ENCODE measurements at places on chromosomes 3 and 15.

DNA sequence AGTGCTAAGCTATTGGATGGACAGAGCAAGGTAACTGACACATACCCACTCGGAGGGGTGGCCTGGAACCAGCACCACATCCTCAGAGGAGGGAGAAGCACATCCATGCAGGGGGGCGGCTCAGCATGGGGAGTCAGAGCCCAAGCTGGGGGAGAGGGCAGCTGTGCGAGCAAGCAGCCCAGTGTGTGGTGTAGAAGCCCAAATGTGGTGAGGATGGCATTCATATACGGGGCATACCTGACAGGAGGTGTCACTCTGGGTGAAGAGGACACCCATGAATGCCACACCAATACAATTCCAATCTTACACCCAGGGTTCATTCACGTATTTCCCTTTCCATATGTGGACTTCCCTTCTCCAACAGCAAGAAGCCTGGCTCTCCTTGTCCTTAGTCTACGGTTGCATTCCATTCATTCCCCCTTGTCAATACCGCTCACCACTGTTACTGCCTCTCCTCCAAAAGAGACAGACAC, 58.7 kb upstream of the ACAN start:
- no peak for DNase-seq

- no peak for DNase-seq
Observed at GRCh38 chr3:52891615-52892081, 5.7 kb downstream of the STIMATE start.

DNA sequence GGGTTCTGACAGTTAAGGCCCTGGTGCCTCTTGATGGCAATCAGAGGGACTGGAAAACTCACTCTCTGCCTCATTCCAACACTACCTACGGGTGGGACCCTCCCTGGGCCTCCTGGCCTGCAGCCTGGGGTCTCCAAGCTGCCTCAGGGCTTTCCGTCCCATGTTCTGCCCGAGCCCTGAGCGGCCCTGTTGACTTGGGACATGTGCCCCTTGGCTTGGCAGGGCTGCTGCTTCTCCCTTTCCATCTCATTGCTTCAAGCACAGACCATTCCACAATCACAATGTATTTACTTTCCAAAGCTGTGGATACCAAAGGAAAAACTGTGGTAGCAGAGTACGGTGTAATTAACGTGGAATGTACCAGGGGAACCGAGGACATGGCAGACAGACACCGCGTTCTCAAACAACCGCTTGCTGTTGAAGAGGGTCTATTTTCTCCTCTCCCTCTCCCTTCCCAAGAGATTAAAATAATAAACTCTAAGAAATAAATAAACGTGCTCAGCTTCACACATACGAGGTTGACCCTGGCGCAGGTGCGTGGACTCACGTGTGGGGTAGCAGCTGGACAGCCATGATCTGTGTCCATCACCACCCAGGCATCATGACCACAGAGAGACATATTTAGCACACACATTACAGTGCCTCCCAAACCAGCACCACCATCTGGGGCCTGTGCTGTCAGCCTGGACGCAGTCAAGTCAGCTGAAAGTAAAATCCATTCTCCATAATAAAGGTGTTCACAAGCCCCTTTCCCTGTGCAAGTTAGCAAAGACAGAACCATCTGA, 172.0 kb downstream of the XXYLT1 start:
- no peak for DNase-seq

GRCh38 chr3:53223025-53223424, 32.8 kb downstream of the TKT start:
- no peak for DNase-seq

DNA sequence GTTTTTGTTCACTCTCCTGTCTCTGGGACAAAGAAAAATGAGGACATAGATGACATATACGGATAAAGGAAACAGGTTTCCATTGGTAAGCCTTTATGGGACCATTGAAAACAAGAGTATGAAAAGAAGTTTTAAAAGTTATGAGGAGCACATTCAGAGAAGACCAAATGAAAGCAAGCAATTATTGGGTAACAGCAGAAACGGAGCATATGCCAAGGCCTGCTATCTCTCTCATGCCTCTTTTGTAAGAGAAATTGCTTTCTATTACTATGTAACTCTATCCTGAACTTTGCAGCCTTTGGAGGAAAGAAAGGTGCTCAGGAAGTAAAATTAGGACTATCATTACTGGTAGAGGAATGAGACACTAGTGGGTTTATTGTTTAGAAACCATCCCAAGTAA, 14.9 kb upstream of the DPH6 start:
- DNase-seq, result no peak

GRCh38 chr15:88647351-88648105, 8.7 kb downstream of the ISG20 start:
- DNase-seq, result no peak

GRCh38 chr3:145865399-145866018, 295.5 kb downstream of the PLOD2 start:
- DNase-seq, result no peak

DNA sequence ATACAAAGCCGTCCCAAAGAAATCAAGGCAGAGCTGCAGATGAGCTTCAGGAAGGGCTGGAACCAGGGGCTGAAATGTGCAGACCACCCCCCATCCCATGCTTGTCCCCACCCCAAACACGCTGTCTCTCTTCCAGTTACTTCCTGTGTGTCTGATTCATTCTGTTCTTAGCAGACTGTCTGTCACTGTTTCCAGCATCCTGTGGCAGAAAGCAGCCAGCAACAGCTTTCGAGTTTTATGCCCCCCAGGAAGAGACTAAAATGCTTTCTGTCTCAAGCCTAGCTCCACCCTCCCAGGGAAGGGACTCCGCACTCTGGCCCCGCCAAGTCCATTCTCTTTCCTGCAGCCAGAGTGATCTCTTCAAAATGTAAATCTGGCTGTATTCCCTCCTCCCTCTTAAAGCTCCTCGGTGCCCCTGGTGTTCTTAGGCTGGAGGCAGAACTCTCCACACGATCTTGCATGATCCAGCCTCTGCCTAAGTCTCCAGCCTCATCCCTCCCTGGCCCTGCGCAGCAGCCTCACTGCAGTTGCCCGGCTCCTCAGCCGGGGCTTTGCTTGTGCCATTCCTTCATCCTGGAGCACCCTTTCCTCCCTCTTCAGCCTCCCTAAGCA, 41.5 kb downstream of the HRH1 start:
- DNase-seq, result no peak
